ENCODE measurements at places on chromosomes 6 and 20. TPM values are rescaled to one million over a fixed set of nuclear protein-coding genes. Genes with fewer than 3 reads are reported as not detected.

GRCh38 chr6:158060455-158061360 is 79.0 kb downstream of the SYNJ2 start:
- no peak for DNase-seq

GRCh38 chr20:38919683-38920082 is 6.5 kb upstream of the FAM83D start:
- no peak for DNase-seq

- DNase-seq: no peak
Measured at GRCh38 chr6:22513667-22514066, 55.7 kb upstream of the HDGFL1 start.

- no peak for DNase-seq
Measured at GRCh38 chr6:23106951-23107350, 537.6 kb downstream of the HDGFL1 start.

Gene PKIB
- 0.37 TPM for polyA plus RNA-seq

- DNase-seq: no peak
Measured at GRCh38 chr20:44073675-44074071, 113.3 kb downstream of the JPH2 start.

GRCh38 chr20:58695084-58695722 is 2.6 kb downstream of the NPEPL1 start:
- no peak for DNase-seq

- DNase-seq: no peak
Measured at GRCh38 chr6:23454080-23454976, 671.7 kb upstream of the NRSN1 start.

- DNase-seq: no peak
Measured at GRCh38 chr6:162395181-162395580, 332.4 kb downstream of the PRKN start.

GRCh38 chr6:90294008-90294511 is 2.6 kb downstream of the BACH2 start:
- DNase-seq: no peak

- DNase-seq: no peak
Measured at GRCh38 chr6:166626177-166627032, 646 bp downstream of the RPS6KA2 start.

DNA sequence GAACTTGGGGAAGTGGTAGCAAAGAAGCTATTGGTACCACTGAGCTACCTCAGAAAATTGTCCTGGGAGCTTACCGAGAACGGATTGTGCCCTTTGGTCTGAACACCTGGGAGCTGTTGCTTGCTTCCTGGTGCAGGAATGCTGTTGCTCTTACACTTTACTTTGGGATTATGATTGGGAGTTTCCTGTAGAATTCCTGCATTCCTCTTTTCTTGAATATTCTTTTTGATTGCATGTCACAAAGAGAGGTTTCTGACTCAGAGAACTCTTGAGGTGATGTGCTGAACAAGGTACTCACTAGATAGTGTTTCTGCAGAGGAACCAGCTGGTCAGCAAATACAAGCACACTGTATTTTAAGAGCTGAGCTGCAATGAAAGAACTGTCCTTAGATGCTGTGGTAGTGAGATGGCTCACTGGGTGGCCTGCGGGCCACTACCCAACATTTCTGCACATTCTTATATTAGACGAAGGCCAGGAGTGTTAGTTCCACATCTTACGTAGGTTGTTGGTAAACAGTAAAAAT is 35.0 kb downstream of the LRRC1 start:
- no peak for DNase-seq

DNA sequence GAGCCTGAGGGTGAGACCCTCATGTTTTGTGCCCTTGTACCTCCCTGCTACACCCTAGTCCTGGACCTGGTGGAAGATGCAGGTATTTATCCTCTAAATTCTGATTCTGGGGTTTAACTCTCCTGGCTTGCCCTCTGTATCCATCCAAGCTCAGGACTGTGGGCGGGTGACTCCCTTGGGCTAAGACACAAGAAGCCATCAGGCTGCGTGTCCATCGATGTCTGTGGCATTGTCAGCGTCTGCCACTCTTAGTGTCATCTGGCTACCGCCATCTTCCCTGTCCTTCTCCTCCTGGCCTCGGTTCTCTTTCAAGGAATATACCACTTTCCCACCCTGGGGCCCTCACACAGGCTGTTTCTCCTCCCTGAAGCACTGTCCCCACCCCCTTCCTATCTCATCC is 28.9 kb upstream of the BLCAP start:
- DNase-seq: no peak

GRCh38 chr20:12715991-12716680 is 292.6 kb upstream of the SPTLC3 start:
- DNase-seq: no peak

DNA sequence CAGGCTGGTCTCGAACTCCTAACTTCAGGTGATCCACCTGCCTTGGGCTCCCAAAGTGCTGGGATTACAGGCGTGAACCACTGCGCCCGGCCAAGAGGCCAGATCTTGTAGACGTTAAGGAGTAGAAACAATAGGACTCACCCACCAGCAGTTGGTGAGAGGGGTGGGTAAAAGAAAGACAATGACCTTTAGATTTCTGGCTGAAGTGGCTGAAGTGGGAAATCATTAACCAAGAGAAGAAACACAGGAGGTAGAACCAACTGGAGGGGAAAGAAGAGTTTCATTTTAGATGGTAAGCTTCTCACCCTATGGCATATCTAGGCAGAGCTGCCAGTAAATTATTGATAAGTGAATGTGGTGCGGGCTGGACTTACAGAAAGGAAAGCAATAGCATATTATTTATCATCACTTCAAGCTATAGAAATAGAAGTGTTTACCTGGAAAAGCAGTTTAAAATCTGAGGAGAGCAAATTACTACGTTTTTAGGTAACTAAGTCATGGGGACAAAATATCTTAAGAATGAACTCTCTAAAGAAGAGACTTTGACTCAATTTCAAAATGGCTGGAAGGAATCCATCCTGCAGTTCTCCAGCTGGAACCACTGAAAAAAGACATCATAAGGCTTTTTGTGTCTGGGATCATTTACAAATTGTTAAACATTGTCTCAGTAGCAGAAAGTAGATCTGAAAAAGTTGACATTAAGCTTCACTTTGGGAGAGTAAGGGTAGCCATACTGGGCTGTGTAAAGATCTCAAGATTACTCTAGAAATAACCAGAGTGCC is 109.6 kb downstream of the ALDH8A1 start:
- no peak for DNase-seq

- peak; percentile 34 for DNase-seq
Measured at GRCh38 chr20:11234608-11235007, 560.8 kb upstream of the JAG1 start.
